ENCODE measurements at places on chromosomes 3 and 15.

- no peak for DNase-seq
Observed at GRCh38 chr15:73784291-73784690, 31.1 kb upstream of the INSYN1 start.

GRCh38 chr15:69298697-69299441 lies at the start of gene PAQR5:
TSS of gene PAQR5 (plus strand) at chr15:69298912. CDS start at chr15:69360081, 61,169 bp downstream.
- DNase-seq, result peak; percentile 61

DNA sequence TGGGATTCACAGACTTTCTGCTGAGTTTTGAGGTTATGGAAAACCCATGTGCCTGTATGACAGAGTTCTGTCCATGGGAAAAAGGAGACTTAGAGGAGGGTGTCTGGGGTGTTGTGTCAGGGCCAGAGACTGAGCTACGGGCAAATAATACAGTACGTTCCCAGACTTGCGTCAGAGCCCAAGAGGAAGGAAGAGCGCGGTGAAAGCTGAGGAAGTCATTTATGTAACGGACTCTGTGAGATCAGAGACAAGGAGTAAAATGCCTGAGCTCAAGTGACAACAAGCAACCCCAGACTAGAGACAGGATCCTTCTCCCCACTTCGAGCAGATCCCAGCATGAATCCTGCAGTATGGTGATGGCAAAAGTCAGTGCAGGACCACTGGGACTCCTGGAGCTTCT lies 368.6 kb upstream of the MCTP2 start:
- DNase-seq, result peak; percentile 71

DNA sequence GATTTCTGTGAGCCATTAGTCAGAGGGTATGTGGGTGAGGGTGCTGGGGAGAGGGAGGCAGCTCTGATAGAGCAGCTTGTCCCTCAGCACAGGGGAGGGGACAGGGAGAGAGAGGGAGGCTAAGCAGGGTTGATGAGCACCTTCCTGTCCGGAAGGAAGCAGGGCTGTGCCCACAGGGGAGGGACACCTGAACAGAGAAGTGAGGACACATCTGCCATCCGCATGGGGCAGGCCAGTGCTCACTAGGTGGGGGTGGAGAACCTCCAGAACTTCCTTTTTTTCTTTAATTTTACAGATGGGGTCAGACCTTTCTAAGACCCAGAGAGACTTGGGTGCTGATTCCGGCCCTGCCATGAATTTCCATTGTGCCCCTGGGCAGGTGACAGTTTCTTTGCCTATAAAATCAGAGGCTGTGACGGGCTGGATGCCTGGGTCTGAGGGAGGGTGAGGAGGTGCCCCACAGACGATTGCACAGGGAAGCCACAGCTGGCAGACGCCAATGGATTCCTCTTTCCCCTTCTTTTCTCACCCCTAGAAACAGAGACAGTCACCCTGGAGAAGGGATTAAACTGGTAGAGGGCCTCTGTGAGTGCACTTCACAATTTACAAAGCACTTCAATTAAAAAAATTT lies 4.1 kb upstream of the TGM5 start:
- DNase-seq, result no peak

- DNase-seq, result no peak
Observed at GRCh38 chr15:27990521-27991515, 108.3 kb downstream of the OCA2 start.

DNA sequence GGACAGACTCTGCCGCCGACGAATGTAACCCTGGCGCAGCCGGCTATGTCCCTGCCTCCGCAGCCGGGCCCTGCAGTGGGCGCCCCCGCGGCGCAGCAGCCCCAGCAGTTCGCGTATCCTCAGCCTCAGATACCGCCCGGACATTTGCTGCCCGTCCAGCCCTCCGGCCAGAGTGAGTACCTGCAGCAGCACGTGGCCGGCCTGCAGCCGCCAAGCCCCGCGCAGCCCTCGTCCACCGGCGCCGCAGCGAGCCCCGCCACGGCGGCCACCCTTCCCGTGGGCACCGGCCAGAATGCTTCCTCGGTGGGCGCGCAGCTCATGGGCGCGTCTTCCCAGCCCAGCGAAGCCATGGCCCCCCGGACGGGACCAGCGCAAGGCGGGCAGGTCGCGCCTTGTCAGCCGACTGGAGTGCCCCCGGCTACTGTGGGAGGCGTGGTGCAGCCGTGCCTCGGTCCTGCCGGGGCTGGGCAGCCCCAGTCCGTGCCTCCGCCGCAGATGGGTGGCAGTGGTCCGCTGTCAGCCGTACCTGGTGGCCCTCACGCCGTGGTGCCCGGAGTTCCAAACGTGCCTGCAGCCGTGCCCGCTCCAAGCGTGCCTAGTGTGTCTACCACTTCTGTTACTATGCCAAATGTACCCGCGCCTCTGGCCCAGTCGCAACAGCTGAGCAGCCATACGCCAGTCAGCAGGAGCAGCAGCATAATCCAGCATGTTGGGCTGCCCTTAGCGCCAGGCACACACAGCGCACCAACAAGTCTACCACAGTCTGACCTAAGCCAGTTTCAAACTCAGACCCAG lies 2.4 kb downstream of the TSC22D2 start:
- DNase-seq, result peak; percentile 44

GRCh38 chr3:64149886-64150285 lies 75.4 kb downstream of the PRICKLE2 start:
- DNase-seq, result no peak

DNA sequence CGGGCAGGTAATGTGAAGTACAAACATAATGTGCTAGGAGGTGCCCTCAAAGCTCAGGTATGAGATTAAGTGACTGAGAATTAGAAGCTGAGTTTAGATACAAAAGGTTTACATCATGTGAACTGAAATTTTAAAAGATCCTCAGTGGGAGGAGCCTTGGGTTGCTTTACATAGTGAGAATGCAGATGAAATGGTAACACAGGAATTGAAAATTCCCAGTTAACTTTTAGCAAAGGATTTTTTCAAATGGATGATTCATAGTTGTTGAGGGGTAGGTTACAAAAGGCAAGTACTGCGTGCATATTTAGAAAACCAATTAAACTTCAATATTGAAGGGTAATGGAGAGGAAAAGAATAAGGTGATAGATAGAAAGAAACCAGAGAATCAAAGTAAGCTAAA lies 157.3 kb downstream of the PLCH1 start:
- DNase-seq, result no peak

- no peak for DNase-seq
Observed at GRCh38 chr3:111321786-111322185, 220.2 kb upstream of the CD96 start.

- DNase-seq, result no peak
Observed at GRCh38 chr3:19342389-19342788, 194.1 kb downstream of the KCNH8 start.

DNA sequence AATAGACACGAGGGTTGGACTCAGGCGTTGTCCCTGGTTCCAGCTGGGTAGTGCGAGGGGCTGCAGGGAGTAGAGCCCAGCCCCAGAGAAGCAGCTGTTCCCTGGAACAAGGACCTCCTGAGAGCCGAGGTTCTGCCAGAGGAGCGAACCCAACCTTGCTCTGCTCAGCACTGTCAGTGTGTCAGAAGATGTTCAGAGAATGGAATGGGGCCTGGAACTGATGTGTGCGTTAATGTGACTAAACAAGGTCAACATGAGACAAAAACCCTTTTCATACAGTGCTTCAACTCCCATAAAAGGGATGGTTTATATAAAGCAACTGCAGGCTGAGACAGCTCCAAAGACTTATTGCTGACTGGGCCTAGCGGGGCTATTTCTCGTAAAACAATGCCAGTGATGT lies 35.5 kb upstream of the HACD2 start:
- DNase-seq, result no peak

- no peak for DNase-seq
Observed at GRCh38 chr15:41462084-41462795, 31.4 kb upstream of the ITPKA start.

GRCh38 chr3:177629276-177629675 lies 432.0 kb upstream of the TBL1XR1 start:
- DNase-seq, result no peak

DNA sequence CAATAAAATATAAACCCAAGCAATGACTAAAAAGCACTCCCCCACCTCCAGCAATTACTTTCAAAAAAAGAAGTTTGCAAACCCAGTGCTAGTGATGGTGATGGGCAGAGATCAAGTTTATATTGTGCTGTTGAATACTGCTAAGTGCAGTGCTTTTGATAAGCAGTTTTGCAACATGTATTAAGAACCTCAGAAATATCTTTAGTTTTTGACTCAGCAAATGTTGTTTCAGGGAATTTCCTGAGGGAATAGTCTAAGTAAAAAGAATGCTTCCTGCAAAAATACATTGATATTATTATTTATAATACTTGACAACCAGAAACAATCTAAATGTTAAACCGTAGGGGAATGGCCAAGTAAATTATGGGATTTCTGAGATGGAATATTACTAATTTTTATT lies 69.3 kb downstream of the ADAMTSL3 start:
- no peak for DNase-seq

GRCh38 chr15:35932531-35932930 lies 386.6 kb upstream of the DPH6 start:
- DNase-seq, result no peak

DNA sequence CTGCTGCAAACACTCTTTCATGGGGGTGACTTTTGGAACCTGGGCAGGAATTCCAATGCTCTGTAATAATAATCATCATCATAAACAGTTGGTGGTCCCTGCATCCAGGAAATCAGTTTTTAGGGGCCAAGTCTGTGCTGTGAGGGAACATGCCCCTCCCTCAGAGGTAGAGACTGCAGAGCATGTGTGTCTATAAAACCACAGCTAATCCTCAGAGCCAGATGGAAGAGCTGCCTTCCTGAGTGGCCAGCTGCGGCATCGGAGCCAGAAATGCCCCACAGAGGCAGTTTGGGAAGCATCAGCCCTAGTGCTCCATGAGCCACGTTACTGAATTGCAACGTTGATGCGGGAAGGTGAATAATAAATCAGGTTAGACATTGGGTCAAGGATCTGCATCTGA lies 12.9 kb upstream of the TPM1 start:
- DNase-seq, result no peak

GRCh38 chr3:153070511-153070868 lies 91.5 kb upstream of the RAP2B start:
- no peak for DNase-seq

DNA sequence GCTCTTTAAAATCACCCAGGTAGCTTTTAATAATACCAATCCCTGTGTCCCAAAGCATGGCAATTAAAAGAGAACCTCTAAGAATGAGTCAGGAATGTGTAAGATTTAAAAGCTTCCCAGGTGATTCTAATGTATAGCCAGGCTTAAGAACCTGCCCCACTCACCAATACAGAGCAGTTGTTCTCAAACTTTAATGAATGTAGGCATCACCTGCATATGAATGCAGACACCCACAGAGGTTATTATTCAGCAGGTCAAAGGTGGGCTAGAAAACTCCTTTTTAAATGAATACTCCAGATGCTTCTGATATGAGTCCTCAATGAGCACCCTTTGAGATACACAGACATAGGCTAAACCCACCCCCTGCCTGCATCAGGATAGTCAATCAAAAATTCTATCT lies 298.1 kb upstream of the KCNMB2 start:
- no peak for DNase-seq

- no peak for DNase-seq
Observed at GRCh38 chr3:112497897-112498548, 1.2 kb downstream of the BTLA start.

DNA sequence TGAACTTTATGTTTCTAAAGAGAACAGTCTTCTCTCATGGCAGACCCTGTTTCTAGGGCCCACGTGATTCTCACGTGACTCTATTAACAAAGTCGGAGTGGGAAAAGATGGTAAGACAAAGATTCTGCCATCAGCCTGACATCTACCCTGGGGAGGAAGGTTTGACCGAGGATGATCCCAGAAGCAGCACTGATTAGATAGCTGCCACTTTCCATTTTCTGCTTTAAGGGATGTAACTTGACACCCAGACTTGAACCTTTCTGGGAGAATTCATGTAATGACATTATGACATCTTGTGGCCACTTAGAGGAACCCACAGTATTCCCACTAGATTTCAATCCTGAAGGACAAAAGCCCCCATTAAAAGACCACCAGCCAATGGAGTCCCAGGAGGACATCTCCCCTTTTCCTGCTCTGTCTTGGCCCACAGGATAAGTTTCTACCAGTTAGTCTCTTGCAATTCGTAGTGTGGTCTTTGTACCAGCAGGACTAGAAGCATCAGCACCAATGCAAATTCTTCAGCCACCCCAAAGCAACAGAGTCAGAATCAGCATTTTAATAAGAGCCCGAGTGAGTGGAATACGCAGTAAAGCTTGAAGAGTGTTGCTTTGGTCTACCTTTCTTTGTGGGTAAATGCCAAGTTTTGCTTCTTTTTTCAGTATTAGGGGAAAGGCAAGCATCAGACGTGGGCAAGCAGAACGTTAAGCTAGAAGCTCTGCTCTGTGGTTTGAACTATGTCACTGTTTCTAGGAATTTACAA lies 480.5 kb upstream of the PROK2 start:
- DNase-seq, result no peak

GRCh38 chr3:73832426-73832825 lies 207.7 kb upstream of the PDZRN3 start:
- DNase-seq, result no peak

DNA sequence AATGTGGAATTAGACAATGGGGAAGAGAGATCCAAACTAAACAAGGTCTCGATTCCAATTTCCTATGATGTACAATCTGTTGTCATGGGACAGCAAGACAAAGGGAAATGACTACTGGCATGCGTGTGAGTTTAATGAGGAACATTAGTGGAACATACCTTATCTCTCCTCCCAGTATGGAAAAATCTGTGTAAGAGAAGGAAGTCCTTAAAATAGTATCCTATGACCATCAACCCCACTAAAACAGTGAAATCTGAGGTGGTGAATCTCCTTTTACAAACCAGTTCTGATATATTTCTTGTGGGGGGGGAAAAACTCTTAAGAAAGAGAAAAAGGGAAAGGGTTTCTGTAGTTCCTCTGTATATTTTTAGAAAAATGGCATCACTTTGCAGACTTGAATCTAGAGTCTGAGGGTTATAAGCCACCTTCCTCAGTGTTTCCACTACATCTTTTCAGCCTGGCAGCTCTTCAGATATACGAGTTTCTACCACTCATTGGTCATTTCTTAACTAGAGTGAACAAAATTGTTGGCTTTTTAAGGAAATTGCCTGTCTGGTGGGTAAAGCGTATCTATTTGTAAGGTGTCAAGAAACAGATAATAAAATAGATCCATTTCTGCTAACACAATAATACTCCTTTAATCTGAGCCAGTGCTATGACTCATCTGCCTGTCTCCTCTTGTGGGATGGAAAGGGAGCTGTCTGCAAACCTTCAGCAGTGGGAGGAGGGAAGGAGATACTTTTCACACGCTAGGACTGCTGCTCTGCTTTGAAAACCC lies 3.0 kb upstream of the TNFAIP8L3 start:
- DNase-seq, result no peak

DNA sequence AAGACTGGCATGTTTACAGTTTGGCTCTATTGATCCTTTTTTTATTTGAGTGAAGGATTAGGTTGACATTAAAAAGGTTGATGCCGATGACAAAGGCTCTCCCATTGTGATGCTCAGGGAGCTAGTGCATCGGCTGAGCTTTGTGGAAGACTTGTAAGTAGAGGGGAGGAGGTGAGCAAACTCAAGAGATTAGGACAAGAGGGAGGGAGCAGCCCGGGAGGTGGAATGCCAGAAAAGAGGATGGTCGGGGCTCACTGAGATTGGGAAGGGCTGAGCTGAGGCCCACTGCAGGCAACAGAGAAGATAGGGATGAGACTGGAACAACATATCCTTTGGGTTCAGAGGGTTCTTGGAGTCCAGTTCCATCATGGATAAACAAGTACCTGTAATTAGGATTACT lies 26.5 kb upstream of the PSMD6 start:
- no peak for DNase-seq

- peak; percentile 20 for DNase-seq
Observed at GRCh38 chr3:195568630-195569029, 15.1 kb downstream of the APOD start.

GRCh38 chr3:106740116-106740515 lies 637.1 kb upstream of the CCDC54 start:
- no peak for DNase-seq

All from tibial artery (tissue), 4 donors.